ENCODE measurements at places on chromosomes 12 and 14.

- DNase-seq: no peak
These were observed 119.0 kb downstream of the RBM19 start for GRCh38 chr12:113846883-113847755.

DNA sequence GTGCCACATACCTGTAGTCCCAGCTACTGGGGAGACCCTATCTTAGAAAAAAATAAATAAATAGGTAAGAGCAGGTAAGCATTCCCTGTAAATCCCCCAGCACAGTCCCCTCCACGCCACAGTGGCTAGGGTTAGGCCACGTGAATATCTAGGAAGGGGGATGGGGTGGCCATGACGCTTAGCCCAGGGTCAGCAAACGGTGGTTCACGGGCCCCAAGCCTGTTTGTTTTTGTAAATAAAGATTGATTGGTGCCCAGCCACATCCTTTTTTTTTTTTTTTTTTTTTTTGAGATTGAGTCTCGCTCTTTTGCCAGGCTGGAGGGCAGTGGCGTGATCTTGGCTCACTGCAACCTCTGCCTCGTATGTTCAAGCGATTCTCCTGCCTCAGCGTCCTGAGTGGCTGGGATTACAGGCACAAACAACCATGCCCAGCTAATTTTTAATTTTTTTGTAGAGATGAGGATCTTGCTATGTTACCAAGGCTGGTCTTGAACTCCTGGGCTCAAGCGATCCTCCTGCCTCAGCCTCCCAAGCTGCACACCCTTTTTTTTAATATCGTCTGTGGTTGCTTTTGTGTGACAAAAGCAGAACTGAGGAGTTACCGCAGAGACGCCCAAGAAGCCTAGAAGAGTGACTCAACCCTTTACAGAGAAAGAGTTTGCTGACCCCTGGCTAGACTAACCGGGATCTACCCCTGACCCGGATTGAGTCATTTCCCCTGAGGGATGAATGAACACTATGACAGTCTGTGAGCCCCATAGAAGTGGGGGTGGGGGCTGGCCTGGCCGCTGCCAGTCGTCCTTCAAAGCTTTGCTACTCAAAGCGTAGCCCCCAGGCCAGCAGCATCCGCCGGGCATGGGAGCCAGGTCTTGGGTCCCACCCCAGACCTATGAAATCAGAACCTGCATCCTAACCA, 113.7 kb upstream of the NCOR2 start:
- no peak for DNase-seq

DNA sequence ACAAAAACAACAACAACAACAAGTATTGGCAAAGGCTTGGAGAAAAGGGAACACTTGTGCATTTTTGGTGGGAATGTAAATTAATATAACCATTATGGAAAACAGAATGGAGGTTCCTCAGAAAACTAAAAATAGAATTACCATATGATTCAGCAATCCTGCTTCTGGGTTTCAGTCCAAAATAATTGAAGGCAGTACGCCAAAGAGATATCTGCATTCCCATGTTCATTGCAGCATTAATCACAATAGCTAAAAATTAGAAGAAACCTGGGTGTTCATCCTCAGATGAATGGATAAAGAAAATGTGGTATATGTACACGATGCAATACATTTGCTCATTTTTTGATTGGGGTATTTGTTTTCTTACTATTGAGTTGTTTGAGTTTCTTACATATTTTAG, 813.0 kb downstream of the NRXN3 start:
- no peak for DNase-seq

- no peak for DNase-seq
These were observed 706 bp downstream of the ANHX start for GRCh38 chr12:133234971-133235370.

DNA sequence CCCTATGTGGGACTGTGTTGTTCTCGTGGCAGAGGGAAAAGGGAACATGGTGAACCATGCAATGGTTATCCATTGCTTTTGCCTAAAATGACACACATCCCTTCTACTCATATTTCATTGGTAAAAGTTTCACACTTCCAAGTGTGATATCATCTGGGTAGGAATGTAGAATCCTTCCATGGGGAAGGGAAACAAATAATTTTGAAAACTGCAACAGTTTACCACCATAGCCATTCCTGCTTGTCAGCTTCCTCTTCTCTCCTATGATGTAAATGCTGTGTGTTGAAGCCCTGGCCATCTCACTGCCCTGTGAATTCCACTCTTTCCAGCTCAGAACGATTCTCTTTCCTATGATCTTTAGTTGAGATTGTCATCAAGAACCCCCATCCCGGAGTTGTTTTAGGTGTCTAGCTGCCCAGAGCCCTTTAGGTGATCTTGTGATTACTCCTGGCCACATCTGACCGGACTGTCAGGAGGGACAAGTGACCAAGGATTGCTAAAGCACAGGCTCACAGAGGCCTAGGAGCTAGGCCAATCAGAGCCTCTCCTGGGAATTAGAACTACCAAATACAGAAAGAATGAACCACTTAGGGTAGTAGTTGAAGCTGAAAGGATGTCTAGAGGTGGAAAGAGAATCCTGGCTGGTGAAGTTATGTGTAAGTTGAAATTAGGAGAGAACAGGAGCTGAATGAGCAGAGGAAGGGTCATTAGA, 84.6 kb downstream of the VCPKMT start:
- DNase-seq: no peak

- no peak for DNase-seq
These were observed 64.8 kb upstream of the HIF1A start for GRCh38 chr14:61630399-61631044.

- no peak for DNase-seq
These were observed 63.5 kb upstream of the C14orf180 start for GRCh38 chr14:104515811-104516780.

DNA sequence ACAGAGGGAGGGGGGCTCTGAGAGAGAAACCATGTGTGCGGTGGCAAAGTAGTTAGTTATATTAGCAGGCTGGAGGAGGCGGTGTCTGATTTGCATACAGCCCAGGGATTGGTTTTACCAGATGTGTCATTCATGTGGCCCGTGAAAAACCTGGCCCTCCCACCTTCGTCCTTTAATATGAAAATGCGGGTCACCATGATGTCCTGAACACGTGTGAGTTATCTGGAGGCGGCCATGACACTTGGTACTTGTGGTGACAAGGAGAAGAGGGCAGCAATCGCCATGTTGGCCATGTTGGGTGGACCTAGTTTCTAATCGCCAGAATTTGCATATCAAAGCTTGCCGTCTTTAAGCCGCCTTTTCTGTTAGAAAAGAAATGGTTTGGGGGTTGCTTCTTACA, 108.8 kb downstream of the RAD51B start:
- no peak for DNase-seq

DNA sequence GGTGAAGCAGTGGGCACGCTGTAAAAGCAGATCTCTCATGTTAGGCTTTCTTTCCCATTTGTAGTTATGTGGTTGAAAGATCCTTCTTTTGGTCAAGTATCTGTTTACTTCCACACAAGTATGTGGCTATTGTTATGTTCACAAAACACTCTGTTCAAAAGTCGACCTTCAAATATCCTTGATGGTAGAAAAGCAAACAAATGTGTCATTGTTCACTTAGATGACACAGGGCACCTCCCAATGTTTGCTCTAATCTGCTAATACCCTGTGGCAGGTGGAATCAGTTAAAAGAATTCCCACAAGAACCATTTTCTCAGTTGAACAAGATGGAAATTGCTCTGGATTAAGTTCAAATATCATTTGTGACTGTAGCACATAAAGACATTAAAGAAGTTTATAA, 43.6 kb upstream of the NAA30 start:
- no peak for DNase-seq

DNA sequence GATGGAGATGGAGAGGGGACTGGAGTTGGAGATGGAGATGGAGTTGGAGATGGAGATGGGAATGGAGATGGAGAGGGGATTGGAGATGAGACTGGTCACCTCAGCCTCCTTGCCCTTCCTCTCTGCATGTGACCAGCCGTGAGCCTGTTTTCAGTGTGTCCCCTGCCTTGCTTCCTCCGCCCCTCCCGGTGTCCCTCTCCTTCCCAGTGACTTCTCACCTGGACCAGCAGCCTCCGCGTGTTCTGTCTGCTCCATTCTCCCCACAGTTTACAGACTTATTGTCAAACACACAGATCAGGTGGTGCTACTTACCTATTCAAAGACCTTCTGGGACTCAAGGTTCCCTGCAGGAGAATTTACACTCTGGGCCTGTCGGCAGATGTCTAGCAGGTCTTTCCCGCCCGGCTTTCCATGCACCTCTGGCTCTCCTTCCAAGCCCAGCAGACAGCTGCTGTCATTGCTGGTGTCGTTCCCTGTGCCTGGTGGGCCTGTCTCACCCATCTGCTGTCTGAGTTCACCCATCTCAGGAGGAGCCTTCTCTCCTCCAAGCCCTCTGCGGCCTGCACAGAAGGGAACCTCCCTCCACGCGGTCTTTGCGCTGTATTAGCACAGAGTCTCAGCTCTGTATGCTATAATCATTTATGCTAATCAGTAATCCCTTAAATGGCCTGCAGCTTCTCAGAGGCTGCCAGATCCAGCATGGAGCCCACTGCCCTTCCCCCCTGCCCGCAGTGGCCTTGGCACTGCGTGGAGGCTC, 62.1 kb downstream of the ADGRD1 start:
- no peak for DNase-seq

DNA sequence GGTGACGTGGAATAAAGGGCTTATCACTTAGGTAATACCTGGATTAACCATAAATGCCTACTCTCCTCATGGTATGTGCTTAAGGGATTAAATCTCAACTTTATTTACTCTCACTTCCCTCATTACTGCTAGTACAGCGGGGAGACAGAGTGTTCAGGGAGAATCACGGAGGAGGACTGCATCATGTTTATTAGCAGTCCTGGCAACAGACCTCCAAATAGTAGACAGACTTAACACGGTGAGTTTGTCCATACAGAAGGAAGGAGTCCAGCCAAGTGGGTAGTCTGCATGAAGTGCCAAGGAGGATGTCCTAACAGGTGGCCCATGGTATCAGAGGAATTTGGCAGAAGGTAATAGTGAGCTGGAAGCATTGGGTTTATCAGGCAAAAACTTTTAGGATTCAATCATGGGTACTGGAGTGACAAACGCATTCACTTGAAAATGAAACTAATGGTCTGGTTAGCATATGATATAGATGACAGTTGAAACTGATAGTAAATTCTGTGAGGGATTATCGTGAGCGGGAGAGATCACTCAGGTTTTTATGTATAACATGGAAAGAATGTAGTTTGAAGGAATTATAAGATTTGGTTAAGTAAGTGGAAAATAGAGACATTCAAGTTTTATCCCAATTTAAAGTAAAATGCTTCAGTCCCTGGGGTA, 471.8 kb downstream of the TMEM117 start:
- DNase-seq: no peak

DNA sequence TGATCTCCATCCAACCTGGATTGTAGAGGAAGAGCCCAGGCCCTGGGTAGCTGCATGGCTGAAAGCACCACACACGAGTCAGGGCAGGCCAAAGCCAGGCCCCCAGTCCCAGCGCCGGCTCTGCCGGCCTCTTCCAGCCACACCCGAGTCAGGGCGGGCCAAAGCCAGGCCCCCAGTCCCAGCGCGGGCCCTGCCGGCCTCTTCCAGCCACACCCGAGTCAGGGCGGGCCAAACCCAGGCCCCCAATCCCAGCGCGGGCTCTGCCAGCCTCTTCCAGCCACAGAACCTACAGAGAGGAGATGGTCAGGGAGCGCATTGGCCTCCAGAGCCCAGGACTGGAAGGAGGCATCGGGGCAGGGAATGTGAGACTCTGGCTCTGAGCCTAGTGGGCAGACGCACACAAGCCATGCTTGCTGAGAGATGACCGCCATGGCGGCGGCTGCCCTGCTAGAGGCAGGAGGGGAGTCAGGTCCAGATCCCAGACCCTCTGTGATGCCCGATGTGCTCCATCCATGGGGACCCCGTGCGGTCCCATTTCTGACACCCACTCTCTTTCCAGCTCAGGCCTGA, 30.2 kb downstream of the BEGAIN start:
- DNase-seq: no peak

DNA sequence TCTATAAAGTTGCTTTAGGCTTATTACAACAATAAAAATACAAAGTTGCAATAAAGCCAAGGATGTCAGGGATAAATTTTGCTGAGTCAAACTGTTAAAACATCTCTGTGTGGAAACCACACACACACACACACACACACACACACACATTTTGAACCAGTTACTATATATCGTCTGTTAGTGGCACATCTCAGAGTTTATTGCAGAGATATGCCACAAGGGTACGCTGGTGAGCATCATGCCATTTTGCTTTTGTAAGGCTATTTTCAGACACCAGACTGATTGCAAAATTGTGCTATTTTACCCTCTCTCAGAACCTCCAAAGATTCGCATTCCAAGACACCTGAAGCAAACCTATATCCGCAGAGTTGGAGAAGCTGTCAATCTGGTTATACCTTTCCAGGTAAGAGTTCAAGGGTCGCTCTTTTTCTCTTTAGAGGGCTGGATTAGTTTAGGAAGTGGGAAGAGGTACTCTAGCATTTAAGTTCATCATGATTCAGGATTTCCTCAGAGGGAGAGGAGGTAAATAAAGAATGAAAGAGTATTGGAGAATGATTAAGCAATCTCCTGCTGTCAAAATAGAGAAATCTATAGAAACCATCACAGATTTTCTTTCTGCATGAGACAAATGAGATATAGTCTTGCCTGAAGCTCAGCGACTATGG, 27.3 kb upstream of the CHPT1 start:
- DNase-seq: peak; percentile 49

DNA sequence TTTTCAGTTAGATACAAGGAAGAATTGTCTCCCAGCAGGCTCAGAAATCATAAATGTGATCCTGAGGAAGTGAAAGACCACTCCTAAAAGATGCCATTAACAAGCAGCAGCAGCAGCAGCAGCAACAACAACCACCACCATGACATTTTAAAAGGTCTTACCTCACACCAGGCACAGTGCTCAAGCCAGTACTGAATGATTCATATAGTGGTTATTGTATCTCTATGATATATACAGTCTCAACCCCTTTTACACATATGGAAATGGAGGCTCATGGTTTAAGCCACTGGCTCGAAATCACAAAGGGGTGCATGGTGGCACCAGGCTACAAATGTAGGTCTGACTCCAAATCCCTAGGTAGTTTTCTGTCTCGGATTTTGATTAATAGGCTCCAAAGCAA, 126.9 kb downstream of the KTN1 start:
- DNase-seq: no peak

DNA sequence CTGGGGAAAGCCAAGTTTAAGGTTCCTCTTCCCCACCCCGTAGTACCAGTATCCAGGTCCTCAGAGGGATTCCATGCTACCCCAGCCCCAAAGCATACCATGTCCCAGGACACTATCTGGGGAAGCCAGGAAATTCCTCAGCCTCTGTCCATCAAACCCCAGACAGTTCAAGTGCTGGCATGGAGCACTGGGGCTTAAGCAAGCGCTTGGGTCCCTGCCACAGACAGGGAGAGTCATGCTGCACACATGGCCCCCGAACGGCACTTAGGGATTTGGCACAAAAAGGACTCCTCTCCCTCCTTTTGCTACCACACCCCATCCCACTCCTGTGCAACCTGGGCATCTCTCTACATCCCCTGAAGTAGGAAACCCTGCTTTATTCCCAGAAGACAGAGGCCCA, 21.8 kb downstream of the ADCY6 start:
- DNase-seq: no peak

GRCh38 chr12:116375278-116375842, 97.9 kb upstream of the MED13L start:
- DNase-seq: no peak
